OCI-LY7 (cell line): ENCODE measurements at places on chromosomes 6 and 20. TPM values are rescaled to one million over a fixed set of nuclear protein-coding genes. Genes with fewer than 3 reads are reported as not detected.

DNA sequence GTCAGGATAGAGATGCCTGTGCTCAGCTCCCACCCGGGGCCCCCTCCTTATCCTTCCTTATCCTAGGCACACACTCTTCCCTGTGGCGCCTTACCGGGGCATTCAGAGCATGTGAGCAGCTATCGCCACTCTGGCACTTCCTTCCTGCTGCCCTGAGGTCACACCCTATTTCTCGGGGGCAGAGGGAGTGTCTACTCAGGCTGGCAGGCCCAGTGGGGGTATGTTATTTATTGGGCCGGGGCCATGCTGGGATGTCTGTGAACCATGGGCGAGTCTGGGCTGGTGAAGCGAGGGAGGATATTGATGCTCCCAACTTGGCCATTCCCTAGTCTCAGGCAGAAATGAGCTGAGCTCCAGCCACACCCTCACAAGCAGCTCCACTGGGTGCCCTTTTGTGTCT lies 3.9 kb upstream of the LY6G6D start:
- no peak for DNase-seq

OOEP gene
- not detected in 2 replicates for total RNA-seq

RAET1E gene
- not detected in 2 replicates for total RNA-seq

FAXC gene
- not detected in 2 replicates for total RNA-seq

- DNase-seq, result peak; percentile 69
Measured at GRCh38 chr6:19812512-19813119, 24.6 kb upstream of the ID4 start.

DNA sequence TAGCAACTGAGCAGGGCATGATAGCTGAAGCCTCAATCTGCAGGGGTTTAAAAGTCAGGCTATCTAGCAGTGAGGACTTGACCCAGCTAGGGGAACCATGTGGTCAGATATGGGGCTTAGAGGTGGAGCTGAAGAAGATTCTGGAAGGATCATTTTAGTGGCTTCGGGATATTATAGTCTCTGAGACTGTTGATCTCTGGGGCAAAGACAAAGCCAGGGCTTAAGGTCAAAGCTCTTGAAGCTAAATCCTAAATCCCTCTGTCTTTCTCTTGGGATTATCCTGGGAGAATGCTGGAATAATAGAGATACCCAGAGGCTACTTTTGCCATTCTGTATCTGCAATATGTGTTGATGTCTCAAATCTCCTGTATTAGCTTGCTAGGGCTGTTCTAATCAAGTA lies 132.2 kb downstream of the DHX35 start:
- no peak for DNase-seq

DNA sequence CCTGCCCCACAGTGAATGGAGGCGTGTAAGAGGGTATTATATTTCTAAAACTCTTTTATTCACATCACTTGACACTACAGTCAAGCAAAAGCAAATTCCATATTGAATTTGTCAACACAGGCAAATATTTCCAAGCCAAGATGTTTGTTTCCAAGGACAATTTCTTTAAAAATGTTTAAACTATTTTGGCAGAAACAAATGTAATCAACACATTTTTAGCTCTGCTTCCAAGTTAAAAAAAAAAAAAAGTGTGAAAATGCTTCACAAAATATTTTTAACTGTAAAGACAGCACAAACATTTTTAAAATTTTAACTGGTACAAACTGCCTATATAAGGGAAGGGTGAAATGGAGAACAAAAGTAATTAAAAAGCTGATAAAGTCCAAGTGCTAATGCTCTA lies 44.9 kb upstream of the DST start:
- DNase-seq, result no peak

DNA sequence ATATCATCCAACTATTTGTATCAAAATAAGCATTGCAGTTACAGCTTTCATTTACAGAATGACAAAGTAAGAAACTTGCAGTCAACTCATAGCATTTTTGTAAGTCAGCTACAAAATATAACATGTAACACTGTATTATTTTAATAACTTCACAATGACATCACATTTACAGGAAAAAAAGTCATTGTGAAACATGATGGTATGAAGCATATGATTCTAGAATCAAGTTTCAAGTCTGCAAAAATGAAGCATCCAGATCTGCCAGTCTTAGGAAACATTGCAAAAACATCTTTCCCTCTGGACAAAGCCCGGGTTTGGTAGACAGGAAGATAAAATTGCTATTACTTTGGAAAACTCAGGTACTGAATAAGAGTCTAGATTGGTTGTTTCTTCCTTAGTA lies 263.9 kb upstream of the NT5E start:
- no peak for DNase-seq

DNA sequence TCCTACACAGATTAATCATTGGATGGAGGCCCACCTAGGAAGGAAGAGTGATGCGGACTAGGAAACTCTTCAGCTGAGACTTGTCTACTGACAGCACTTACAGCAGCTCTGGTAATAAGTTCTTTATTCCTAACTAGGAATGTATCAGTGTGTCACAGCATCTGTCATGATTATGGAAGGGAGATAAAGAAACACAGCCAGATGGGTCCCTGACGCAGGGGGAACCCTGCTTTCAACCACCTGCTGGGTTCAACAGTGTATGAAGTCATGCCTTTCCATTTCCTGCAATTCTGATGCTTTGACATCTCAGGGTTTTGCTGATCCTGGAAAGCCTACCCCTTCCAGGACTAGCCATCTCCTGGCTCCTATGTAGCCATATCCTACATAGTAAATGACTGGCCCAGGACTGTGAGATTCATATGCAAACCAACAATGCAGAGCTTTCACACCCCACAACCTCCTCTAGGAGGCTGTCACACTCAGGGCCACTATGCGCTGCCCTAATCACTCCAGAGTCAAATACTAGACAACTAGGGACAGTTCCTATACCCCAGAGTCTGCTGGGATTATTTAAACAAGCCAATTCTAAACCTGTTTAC lies 29.0 kb upstream of the MANEA start:
- no peak for DNase-seq

DNA sequence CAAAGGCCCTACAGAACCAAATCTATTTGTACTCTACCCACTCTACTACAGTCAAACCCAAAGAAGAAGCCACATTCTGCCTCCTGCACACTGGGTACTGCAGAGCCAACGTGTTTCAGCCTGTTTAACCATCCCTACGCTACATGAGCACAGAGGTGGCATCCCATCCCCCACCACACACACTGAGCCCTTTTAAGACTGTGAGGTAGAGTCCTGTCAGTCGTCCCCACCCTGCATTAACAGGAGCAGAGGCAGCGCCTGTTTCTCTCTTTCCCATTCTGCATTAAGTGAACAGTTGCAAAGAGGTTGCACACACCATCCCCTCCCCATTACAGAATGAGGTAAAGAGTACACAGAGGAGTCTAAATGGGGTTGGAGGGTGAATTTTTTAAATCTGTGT lies 5.2 kb upstream of the RSPH4A start:
- DNase-seq, result no peak

DNA sequence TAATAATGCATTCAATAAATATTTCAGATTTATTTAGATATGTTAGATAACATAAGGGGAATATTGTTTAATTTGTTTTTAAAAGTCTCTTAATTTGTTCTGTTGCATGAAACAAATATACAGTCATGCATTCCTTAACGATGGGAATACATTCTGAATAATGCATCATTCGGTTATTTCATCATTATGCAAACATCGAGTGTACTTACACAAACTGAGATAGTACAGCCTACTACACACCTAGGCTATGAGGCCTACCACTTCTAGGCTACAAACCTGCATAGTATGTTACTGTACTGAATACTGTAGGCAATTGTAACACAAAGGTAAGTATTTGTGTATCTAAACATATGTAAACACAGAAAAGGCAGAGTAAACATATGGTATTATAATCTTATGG lies 118.7 kb downstream of the EPHA7 start:
- DNase-seq, result no peak

GRCh38 chr6:164025180-164025579 lies 610.7 kb downstream of the QKI start:
- no peak for DNase-seq
